HFFc6 (cell line): ENCODE measurements at places on chromosomes 4 and X.

DNA sequence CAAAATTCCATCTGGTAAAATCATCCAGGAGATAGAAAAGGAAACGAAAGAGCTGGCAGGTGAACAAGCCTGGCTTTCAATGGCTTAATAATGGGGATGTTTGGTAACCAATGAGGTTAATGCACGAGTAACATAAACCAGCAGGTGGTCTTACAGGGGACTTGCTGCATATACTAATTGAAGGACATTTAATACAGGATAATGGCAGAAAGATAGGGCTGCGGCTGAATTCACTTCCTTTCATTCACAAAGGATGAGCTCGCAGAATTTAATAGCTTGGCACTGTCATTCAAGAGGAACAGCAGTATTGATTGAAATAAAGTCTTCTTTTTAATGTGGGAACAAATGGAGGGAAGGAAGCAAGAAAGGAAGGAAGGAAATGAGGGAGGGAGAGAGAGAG is 156.3 kb upstream of the RAI2 start:
- no peaks in the 10 kb centered on the region for H3K36me3 ChIP-seq
- H3K4me1 ChIP-seq = no peaks in the 10 kb centered on the region
- no peak overlapping the region for H3K27ac ChIP-seq
- H3K4me3 ChIP-seq = no peak overlapping the region
- H3K27me3 ChIP-seq = peaks cover 1% of the 10 kb centered on the region

- no peak overlapping the region for H3K27ac ChIP-seq
- H3K36me3 ChIP-seq = peaks cover 3% of the 10 kb centered on the region; the same call in 1 of the 2 replicates
- no peak overlapping the region for H3K4me3 ChIP-seq
- H3K4me1 ChIP-seq = peaks cover 62% of the 10 kb centered on the region
- DNase-seq = no peak
- H3K27me3 ChIP-seq = no peaks in the 10 kb centered on the region
These were observed 392.0 kb downstream of the SPRY1 start for GRCh38 chr4:123788577-123788976.

DNA sequence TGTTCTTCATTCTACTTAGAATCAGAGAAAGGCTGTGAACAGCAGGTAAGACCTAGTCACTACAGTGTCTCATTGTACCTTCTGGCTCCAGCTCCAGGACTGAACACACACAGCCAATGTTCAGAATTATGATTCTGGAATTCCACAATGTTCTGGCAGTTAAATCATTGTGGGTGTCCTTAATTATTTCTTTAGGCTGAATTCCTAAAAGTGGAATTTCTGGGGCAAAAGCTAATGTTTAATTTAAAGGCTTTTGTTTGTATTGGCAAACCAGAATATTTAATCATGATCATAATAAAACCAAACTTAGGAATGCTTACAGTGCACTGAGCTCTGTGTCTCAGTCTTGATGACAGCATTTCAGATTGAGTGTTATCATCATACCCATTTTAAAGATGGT is 67.0 kb upstream of the FAT1 start:
- H3K27ac ChIP-seq = no peak overlapping the region
- no peak overlapping the region for H3K4me3 ChIP-seq
- peaks cover 26% of the 10 kb centered on the region for H3K4me1 ChIP-seq
- DNase-seq = no peak

- DNase-seq = no peak
- H3K4me3 ChIP-seq = no peak overlapping the region
- no peaks in the 10 kb centered on the region for H3K4me1 ChIP-seq
- no peak overlapping the region for H3K27ac ChIP-seq
- H3K36me3 ChIP-seq = no peaks in the 10 kb centered on the region
These were observed 355.2 kb upstream of the GALNT7 start for GRCh38 chr4:172813359-172813923.

DNA sequence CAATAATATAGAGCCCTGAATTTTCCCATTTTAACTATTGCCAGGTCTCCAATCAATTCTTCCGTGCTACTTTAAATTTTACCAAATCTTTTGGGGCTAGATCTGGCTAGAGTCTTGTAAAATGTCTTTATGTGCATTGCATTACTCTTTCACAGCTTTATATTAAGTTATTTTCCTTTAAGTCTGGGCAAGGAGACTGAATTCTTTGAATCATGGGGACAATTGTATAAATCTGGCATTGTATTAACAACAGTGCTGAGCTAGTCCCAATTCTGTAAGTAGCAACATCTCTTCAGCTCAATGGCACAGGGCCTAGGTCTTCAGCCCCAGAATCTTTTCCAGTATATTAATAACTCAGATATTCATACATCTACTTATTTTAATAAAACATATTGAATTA is 1080.4 kb upstream of the INTU start:
- no peaks in the 10 kb centered on the region for H3K4me1 ChIP-seq
- H3K27ac ChIP-seq = no peak overlapping the region
- no peaks in the 10 kb centered on the region for H3K27me3 ChIP-seq

DNA sequence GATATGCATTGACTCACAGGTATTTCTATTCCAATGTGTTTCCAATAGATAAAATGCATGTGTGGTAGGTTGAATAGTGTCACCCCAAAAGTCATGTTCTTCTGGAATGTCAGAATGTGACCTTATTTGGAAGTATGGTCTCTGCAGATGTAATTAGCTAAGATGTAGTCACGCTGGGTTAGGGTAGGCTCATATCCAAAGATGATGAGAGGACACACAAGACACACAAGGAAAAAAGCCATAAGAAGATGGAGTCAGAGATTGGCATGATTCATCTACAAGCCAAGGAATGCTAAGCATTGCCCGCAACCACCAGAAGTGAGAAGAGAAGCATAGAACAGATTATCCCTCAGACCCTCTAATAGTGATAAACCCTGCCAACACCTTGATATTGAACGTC is 17.5 kb downstream of the ZNF330 start:
- H3K36me3 ChIP-seq = peaks cover 33% of the 10 kb centered on the region
- DNase-seq = peak; percentile 74
- no peak overlapping the region; the same call in 1 of the 2 replicates for H3K4me3 ChIP-seq

- no peak overlapping the region for H3K27ac ChIP-seq
- H3K27me3 ChIP-seq = peaks cover 15% of the 10 kb centered on the region
These were observed 15.7 kb downstream of the STBD1 start for GRCh38 chr4:76322236-76322635.

DNA sequence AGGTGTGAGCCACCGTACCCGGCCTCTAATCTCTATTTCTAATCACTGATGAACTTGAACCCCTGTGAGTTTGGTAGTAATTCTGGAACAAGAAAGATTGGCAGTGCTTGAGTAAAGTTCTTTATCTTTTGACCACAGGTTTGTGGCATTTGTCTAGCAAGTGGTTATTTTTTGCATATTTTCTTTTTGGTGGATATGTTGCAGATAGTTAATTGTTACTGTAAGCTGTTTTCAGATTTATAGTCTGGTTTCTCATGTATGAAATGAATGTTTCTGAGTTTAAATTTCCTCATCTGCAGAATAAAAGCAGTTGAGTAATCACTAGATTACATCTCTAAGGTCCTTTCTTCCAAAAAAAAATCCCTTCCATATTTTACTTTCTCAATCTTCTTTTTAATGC is 105.2 kb downstream of the GASK1B start:
- no peaks in the 10 kb centered on the region for H3K27me3 ChIP-seq
- peak; percentile 36 for DNase-seq
- H3K36me3 ChIP-seq = no peaks in the 10 kb centered on the region
- H3K4me1 ChIP-seq = peaks cover 17% of the 10 kb centered on the region
- H3K4me3 ChIP-seq = peak overlapping the region; percentile 46; the same call in 1 of the 2 replicates
- H3K27ac ChIP-seq = peak overlapping the region; percentile 40

DNA sequence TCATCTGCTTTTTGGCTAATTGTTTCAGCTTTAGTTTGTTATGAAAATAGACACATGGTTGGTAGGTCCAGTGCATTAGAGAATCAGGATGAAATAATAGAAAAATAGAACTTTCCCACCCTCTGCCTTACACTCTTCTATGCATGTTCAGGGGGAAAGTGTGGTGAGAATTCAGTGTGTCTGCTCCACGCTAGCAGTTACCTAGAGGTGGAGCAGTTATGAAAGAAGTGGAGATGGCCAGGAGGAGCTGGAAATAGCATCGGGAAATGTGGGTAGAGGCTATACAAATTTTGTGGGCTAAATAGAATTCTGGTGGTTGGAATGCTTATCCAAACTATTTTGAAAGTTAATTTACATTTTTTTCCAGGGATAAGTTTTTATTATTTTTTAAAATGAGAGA is 91.4 kb upstream of the MAD2L1 start:
- no peak overlapping the region for H3K27ac ChIP-seq
- no peaks in the 10 kb centered on the region for H3K27me3 ChIP-seq
- no peak for DNase-seq
- H3K4me3 ChIP-seq = no peak overlapping the region
- H3K36me3 ChIP-seq = no peaks in the 10 kb centered on the region

GRCh38 chrX:41602816-41603345 is 85.9 kb upstream of the GPR34 start:
- no peak overlapping the region for H3K4me3 ChIP-seq
- peaks cover 38% of the 10 kb centered on the region for H3K4me1 ChIP-seq
- no peaks in the 10 kb centered on the region for H3K36me3 ChIP-seq
- DNase-seq = no peak
- H3K27ac ChIP-seq = no peak overlapping the region

GRCh38 chr4:26590639-26591038 is 6.8 kb downstream of the TBC1D19 start:
- H3K4me3 ChIP-seq = no peak overlapping the region; the same call in 1 of the 2 replicates
- peaks cover 9% of the 10 kb centered on the region; the same call in 1 of the 2 replicates for H3K36me3 ChIP-seq
- no peak for DNase-seq

GRCh38 chrX:10620121-10620699 is at the start of gene MID1:
MID1 (minus strand) TSS chrX:10620585; CDS start chrX:10567547, 53,038 bp downstream.
- H3K27me3 ChIP-seq = no peaks in the 10 kb centered on the region; the same call in 1 of the 2 replicates

- DNase-seq = no peak
- H3K27ac ChIP-seq = no peak overlapping the region
- peaks cover 15% of the 10 kb centered on the region for H3K27me3 ChIP-seq
- H3K4me1 ChIP-seq = peaks cover 10% of the 10 kb centered on the region
- H3K36me3 ChIP-seq = peaks cover 16% of the 10 kb centered on the region
These were observed 35.3 kb downstream of the ZBTB49 start for GRCh38 chr4:4325321-4325720.

- DNase-seq = no peak
- H3K27me3 ChIP-seq = no peaks in the 10 kb centered on the region; the same call in 1 of the 2 replicates
- H3K4me1 ChIP-seq = no peaks in the 10 kb centered on the region
- no peak overlapping the region for H3K4me3 ChIP-seq
- no peaks in the 10 kb centered on the region for H3K36me3 ChIP-seq
- H3K27ac ChIP-seq = no peak overlapping the region
These were observed 19.7 kb downstream of the HTRA3 start for GRCh38 chr4:8289151-8289750.

DNA sequence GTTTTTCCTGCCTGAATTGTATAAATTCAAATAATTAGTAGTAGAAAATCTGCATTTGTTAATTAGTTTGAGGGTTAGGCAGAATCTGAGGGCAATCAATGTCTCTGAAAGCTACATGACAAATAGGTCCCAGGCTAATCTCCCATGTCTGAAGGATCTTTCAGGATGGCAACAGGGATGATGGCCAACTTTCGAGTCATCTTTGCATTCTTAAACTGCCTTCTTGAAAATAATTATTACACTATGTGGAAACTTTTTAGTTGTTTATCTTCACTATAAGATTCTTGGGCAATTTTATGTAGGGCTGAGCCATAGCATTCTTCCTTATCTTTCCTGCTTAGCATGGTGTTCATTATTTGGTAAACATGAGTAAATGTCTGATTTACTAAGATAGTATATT is 490.3 kb upstream of the EPHA5 start:
- no peak overlapping the region for H3K27ac ChIP-seq
- no peaks in the 10 kb centered on the region; the same call in 1 of the 2 replicates for H3K27me3 ChIP-seq
- no peaks in the 10 kb centered on the region; the same call in 1 of the 2 replicates for H3K36me3 ChIP-seq
- no peak overlapping the region for H3K4me3 ChIP-seq
- DNase-seq = no peak

DNA sequence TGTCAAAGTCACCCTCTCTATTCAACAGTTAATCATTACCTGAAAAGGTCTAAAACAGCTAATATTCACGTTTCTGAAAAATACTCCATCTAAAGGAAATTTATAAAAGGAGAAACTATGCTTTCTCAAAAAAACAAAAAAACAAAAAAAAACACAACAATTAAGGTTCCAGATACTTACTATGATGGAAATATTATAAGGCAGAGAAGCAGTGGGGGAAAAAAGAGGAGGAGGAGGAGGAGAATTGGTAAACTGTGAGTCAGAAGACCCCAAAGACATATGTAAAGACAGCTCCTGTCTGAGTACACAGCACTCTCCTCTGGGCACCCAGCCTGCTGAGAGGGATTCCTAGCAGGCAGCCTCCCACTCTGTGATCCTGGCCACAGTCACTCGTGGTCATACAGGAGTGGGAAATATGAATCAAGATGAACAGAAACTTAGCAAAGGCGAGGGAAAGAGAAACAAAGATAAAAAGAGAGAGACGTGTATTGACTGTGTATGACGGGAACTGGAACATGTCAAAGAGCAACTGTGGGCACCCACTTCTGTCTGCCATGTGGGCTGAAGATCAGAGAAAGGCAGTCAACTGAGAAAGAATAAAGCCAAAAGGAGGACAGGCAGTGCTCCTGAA is 12.5 kb downstream of the KLHL15 start:
- no peak overlapping the region for H3K27ac ChIP-seq
- no peaks in the 10 kb centered on the region; the same call in 1 of the 2 replicates for H3K27me3 ChIP-seq
- H3K4me3 ChIP-seq = no peak overlapping the region
- peaks cover 6% of the 10 kb centered on the region for H3K36me3 ChIP-seq
- no peak for DNase-seq

- no peak overlapping the region for H3K27ac ChIP-seq
- H3K4me3 ChIP-seq = no peak overlapping the region
- H3K36me3 ChIP-seq = no peaks in the 10 kb centered on the region
- peaks cover 6% of the 10 kb centered on the region; the same call in 1 of the 2 replicates for H3K4me1 ChIP-seq
- no peak for DNase-seq
These were observed 38.2 kb downstream of the F11 start for GRCh38 chr4:186304216-186304615.

- H3K27ac ChIP-seq = peak overlapping the region; percentile 96
- H3K27me3 ChIP-seq = no peaks in the 10 kb centered on the region
- peak overlapping the region; percentile 76 for H3K4me3 ChIP-seq
- peaks cover 55% of the 10 kb centered on the region for H3K4me1 ChIP-seq
- H3K36me3 ChIP-seq = peaks cover 12% of the 10 kb centered on the region
- peak; percentile 38 for DNase-seq
These were observed 110.2 kb upstream of the MYOZ2 start for GRCh38 chr4:119025420-119025819.

GRCh38 chr4:57691370-57691769 is 581.2 kb upstream of the IGFBP7 start:
- H3K27ac ChIP-seq = no peak overlapping the region
- no peak overlapping the region for H3K4me3 ChIP-seq
- no peak for DNase-seq
- no peaks in the 10 kb centered on the region for H3K27me3 ChIP-seq
- no peaks in the 10 kb centered on the region for H3K36me3 ChIP-seq

DNA sequence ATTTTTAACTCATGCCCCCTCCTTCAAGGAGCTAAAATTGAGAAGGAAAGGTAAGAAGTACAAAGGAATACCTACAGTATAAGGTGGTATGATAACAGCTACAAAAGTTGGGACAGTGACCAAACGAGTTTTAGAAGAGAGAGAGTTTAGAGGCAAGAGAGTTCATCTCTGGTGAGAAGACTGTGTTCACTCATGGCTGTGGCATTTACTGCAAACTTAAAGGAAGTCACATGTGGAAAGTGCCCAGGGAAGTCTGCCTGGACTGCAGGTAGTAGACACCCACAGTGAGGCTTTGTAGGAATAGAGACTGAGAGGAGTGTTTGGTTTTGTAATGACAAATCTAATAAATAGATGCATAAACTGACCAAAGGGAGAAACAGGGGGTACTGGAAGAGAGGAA is 493.5 kb downstream of the IL15 start:
- peaks cover 5% of the 10 kb centered on the region; the same call in 1 of the 2 replicates for H3K36me3 ChIP-seq
- no peaks in the 10 kb centered on the region for H3K27me3 ChIP-seq
- H3K27ac ChIP-seq = peak overlapping the region; percentile 8
